ENCODE measurements at places on chromosomes 2 and 18.

- DNase-seq: no peak
Measured at GRCh38 chr2:50763776-50764175, 268.2 kb downstream of the NRXN1 start.

DNA sequence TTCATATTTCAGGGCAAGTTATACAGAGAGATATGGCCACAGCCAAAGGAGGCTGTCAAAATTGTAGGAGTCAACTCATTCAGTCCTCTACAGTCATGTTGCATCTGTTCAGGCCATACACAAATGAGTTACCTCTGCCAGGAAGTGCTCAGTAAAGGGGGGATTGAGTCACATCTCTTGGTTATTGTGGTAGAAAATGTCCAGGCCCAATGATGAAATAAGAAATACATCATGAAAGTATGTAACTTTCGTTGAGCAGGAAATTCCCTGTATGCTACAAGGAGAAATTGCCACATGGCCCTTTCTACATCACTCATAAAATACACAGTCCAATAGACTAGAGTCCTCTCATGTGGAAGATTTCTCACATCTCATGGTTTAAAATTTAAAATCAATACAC is 103.9 kb upstream of the COL3A1 start:
- DNase-seq: no peak

DNA sequence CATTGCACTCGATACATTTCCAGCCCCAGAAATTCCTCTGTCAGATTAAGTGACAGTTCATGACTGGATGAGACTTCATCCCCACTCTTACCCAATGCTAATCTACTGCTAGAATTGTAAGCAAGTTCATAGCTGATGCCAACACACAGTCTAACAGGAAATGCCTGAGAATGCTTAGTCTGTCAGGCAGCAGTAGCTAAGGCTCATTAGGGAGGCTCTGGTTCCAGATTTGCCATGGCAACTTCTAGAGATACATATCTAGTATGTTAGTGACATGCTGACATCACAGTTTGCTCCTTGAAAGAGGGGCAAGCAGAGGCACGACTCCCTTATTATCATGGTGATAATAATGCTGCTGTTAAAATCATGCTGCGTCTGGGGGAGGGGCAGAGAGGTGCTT is 198.4 kb downstream of the RBM43 start:
- no peak for DNase-seq

DNA sequence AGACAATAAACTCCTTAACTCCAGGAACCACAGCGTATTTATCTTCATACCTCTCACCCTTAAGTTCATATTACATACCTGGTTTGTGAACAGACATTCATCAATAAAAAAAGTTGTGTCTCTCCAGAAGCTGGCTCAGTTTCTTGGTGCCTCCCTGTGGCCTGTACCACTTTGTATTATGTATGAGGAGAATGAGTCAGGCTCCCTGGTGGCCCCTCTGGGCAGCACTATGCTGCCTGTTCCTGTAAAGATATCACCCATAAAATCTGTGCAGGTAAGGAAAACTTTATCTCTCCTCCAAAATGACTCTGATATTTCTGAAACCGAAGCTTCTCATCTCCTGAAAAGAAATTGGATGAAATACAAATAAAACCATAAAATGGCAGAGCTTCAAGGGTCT is 198.4 kb upstream of the NT5C1B start:
- no peak for DNase-seq

- DNase-seq: no peak
Measured at GRCh38 chr18:44453505-44453904, 227.2 kb upstream of the SETBP1 start.

DNA sequence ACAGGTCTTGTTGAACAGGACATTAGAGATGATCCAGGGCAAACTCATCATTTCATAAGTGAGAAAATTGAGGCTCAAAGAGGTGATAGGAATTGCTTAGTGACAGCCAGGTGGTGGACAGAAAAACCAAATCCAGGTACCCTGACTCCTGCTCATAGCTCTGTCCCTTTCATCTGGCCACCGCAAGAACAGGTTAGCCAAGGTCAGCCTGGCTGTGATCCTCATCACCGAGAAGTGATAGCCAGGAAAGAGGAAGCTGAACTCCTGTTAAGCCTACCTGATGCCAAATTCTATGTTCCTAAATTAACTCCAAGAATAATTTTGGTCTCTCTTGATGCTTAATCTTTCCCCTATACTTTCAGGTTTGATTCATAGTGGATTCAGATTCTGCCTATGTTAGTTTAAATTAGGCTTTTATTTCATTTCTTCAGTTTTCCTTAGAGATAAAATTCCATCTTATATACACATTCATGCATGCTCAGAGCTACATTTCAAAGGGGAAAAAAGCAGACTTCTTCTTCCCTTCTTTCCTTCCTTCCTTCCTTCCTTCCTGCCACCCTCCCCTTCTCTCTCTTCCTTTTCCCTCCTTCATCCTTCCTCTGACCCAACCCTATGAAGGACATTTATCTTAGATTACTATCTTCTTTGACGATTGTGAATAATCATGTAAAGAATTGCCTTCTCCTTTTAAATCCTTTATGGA is 17.3 kb upstream of the CRIM1 start:
- DNase-seq: no peak

DNA sequence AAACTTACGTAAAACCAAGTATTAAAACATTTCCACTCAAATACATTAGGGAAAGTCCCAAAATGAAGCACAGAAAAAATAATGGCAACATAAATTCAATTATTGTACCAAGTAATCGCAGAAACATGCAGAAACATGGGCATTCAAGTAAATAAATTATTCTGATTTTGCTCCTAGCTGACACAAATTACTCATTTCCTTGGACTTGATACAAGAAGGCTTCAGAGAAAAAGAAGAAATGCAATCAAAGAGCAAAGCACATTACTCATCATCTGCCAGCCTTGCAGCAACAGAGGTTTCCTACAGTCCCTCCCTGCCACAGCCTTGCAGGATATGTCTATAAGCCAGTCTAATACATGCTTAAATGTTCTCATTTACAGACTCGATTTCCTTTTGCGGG is 439.8 kb upstream of the LYPD1 start:
- DNase-seq: no peak

- DNase-seq: no peak
Measured at GRCh38 chr2:239910404-239910803, 114.7 kb downstream of the NDUFA10 start.

- DNase-seq: peak; percentile 3
Measured at GRCh38 chr2:95231723-95232122, 24.4 kb downstream of the ZNF892 start.

GRCh38 chr18:48641981-48642380 is 103.2 kb downstream of the CTIF start:
- DNase-seq: no peak

DNA sequence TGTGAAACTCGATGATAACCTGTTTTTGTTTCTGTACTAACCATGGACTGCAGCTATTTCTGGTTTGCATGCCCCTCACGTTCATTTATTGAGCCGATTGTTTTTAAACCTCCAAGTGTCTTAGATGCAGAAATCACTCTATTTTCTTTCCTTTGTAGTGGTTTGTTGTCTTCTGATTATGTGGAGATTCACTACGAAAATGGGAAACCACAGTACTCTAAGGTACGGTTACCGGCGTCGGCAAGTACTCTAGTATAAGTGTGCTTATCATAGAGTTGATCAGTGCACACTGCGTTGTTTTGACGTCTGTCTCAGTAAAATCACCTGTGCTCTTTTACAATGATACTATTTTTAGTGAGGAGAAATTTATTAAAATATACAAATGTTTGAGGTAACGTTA is 87.4 kb downstream of the ADAM23 start:
- DNase-seq: peak; percentile 56

DNA sequence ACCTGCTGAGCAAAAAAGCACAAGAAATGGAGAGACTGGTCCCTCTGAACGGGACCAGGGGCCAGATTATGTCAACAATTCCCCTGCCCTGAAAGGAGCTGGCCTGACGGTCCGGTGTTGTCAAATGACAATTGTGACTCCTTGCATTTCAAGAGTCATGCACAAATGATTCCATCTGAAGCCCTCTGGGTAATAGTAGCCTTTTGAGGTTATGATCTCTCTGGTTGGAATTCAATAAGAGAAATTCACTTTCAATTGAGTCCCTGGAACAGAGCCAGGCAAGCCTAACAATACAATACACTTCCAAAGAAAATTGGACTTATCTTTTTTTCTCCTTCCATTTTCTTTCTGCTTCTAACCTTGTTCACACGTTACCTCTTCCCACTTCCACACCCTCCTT is 116.9 kb downstream of the C1D start:
- no peak for DNase-seq

GRCh38 chr2:170409164-170409535 is 231.2 kb downstream of the MYO3B start:
- peak; percentile 71 for DNase-seq

GRCh38 chr2:128727914-128728313 is 409.2 kb upstream of the HS6ST1 start:
- DNase-seq: no peak

GRCh38 chr18:7637269-7637668 is 70.2 kb downstream of the PTPRM start:
- no peak for DNase-seq

DNA sequence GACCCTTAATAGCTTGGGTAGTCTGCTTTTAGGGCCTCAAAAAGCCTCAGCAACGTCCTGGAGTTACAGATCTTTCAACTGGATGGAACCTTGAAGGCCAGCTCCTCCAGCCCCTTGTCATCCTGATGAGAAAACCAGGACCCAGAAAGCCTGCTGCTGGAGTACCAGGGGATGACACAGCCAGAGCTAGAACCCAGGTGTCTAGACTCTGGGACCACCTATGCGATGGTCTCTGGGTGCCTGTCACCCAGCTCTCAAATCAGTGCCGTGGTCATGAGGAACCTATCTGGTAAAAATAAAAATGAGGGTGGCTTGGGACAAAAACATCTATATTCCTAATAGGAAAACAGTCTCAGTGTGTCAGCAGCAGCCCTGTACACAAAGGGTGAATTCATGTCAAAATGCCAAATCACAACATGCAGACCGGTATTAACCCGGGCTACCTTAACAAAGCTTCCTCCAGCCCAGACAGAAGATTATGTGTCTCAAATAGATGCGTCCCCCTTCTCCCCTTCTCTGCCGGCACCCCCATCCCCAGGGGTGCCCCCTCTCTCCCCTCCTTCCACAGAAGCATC is 28.5 kb downstream of the SMAD7 start:
- no peak for DNase-seq

DNA sequence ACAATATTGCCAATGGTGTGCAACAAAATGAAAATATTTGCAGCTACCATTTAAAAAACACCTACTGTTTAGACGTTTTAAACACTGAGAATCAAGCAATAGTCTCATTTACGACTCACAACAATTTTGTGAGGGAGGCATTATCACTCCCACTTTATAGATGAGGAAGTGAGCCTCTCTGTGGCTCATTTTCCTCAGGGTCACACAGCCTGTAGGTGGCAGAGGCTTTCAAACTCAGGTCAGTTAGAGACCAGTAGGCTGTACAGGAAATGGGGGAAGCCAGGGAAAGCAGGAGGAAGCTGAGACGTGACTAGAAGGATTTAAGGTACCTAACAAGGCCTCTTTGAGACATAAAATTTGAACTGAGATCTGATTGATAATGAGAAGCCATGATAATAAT is 95.0 kb upstream of the ZNF521 start:
- DNase-seq: no peak

DNA sequence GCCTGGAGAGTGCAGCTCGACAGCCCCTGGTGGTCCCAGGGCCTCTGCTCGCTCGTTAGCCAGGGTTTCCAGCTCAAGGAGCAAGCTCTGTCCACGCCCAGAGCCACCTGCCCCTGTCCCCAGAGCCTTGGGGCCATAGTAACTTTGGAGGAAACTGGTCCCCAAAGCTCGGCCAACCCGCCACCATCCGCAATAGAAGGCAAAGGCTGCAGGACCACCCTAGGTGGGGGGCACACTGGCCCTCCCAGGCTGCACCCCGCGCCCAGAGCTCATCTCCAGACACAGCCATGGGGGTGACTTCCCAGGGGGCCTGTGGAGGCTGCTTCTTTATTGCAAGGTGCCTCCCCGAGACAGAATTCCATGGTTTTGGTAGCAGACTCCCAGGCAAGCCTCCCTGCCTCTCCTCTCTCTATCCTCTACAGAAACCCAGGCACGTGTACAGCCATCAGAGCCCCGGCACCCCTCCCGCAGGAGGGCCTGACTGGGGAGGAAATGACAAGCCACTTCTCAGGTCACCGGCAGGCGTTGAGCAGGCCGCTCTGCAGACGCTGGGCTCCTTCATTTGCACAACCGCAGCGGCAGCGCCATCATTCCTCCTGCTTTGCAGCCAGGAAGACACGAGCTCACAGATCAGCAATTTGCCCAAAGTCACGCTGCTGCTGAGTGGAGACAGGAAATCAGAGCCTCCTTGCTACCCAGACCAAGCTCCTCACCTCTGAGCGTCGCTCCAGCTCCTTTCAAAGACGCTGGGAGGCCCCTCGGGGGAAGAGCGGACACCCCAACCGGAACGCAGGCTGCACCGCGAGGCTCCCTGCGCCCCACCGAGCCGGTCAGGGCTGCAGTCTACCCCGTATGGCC is 80.2 kb downstream of the NDUFA10 start:
- DNase-seq: peak; percentile 22

DNA sequence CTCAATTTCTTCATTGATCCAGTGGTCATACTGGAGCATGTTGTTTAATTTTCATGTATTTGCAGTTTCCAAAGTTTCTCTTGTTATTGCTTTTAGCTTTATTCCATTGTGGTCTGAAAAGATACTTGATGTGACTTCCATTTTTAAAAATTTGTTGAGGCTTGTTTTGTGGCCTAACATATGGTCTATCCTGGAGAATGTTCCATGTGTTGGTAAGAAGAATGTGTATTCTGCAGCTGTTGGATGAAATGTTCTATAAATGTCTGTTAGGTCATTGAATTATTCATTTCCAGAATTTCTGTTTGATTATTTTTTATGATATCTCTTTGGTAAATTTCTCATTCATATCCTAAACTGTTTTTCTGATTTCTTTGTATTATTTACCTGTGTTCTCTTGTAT is 139.8 kb upstream of the THUMPD2 start:
- DNase-seq: no peak

DNA sequence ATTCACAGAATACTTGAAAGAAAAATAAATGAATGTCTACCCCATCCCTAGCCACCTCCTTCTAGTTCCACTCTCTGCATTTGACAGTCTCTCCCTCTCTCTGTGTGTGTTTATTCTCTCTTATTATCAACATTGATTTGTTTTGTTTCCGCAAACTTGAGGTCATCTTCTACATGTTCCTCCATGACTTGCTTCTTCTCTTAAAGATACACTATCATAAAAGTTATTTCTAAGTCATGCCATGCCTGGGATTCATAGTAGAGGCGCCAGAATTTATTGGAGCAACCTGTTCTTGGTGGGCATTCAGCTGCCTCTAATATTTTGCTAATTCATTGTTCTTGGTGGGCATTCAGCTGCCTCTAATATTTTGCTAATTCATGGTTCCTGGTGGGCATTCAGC is 58.9 kb upstream of the SMAD7 start:
- no peak for DNase-seq
